ENCODE measurements at places on chromosomes 3 and 15.

DNA sequence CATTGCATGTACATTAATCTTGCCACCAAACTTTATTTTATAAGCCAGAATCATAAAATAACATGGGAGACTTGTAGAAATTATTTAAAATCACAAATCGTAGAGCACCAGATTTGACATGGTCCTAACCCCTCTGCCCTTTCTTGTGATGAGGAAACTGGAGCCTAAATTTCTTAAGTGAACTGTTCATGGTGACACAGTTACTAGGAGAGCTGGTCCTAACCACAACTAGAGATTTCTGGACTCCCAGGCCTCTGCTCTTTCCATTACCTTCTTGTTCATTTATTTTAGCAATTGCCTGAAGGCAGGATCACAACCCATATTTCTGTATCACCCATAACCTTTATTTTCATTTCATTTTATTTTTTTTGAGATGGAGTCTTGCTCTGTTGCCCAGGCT lies 352.5 kb downstream of the LPP start:
- DNase-seq, result no peak

DNA sequence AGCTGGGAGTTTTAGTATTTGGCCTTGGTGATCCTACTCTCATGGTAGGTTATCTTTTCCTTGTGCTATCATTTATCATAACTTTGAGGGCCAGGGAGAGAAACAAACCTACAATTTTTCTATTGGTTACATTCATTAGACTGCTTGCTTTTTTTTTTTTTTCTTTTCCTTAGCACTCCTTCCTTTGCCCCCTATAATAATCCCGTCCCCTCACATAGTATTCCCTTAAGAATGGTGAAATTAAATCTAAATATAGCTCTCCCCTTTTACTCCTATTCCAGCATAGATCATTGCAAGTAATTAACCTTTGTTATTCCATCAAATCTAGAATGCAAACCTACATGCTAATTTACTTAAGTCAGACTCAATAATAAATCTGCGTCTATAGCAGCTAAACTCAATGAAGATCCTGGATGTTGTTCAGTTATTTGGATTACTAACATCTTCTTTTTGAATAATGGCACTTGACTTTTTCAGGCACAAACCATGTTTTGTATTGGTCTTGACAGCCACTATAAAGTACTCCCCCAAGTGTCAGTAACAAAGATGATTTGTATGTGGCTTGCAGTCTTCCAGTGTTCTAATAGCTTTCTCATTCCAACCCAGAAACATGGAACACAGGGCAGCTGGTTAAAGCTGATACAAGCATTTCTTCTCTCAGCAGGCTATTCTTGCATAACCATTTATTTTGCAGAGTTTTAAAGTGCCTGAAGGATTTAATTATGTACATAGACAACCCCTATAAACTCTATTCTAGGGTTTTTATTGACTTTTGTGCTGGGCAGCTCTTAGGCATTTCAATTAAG lies 420.6 kb downstream of the MECOM start:
- DNase-seq, result no peak

- no peak for DNase-seq
Observed at GRCh38 chr3:114519415-114519814, 225.6 kb downstream of the TIGIT start.

DNA sequence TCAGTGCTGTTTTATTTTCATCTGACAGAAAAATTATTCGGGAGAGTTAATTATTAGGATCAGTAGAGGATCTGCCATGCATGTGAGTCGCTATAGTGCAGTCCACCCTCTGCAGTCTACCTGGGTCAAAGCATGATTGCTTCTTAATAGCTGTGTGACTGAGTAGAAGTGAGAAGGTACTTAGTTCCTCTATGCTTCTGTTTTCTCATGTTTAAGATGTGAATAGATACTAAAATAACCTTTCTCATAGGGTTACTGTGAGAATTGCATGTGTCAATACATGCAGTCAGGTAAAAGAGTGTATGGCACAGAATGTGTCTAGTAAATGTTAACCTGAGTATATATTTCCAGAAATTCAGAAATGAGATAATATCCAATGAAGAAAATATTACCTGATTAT lies 435.7 kb downstream of the NAALADL2 start:
- no peak for DNase-seq

DNA sequence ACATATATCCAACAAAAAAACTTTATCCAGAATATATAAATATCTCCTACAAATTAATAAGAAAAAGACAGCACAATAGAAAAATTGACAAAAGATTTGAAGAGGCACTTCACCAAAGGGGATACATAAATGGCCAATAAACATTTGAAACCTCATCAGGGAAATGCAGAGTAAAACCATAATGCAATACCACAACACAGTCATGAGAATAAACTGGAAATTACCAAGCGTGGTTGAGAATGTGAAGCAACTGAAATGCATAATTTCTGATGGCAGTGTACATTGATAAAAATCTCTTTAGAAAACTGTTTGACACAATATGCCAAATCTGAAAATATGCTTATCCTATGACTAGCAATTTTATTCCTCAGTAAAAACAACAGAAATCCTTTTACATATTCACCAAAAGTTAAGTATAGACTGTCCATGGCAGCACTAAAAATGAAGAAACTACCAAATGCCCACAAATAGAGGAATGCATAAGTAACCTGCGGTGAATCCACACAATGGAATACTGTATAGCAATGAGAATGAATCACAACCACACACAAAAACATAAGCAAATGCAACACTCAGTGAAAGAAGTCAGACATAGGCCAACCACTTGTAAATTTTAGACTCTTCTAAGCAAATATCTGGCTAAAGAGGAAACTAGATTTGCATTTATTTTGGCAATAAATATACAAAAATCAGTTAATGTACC lies 7.9 kb downstream of the LYZL4 start:
- no peak for DNase-seq

DNA sequence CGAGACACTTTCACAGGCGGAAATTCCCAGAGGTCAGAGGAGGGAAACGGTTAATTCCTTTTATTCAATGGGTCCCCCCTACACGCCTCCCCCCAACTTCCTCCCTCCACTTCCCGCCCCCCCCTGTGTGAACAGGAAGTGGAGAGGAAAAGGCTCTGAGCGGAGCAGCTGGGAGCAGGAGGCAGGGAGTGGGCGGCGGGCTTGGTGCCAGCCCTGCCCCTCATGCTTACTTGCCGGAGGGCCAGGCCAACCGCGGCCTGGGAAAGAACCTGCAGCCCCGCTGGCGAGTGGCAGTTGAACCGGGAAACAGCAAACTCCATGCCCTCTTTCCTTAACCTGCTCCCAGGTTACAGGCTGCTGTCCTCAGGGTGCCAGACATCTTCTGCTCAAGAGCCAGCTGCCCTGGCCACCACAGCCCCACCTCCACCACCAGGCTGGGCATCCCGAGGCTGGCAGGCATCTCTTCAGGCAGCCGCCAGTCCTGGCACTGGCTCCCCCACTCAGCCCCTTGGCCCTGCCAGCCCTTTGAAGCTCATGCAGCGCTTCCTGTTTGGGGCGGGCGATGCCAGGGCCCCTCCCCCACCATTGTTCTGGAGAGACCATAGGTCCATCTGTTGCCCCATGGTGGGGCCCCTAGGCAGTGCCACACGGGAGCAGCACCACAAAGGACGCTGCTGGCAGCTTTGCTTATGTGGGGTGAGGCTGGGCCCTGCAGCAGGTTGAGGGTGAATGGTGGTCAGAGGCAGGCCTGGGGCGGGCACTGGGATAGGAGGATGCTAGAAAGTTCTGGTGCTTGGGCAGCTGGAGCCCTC lies 12.9 kb downstream of the VPS18 start:
- peak; percentile 43 for DNase-seq

DNA sequence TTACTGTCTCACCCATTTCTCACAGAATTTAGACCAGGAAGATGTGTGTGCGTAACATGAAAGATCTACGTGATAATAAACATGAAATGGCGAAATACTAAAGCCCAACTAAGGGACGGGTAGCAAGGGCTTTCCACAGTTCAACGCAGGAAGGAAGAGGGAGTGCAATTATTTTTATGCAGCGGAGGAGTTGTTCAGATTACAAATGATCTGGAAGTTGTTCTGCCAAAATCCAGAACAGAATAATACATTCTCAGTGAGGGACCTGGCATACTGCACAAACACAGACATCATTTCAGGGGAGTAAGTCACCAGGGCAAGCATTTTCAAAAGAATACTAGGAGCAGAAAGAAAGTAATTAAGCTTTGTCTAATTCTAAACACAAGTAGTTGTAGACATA lies 133.6 kb upstream of the RAP2B start:
- no peak for DNase-seq

GRCh38 chr3:131393868-131394267 lies 12.3 kb downstream of the NUDT16 start:
- no peak for DNase-seq

- no peak for DNase-seq
Observed at GRCh38 chr15:76871930-76872329, 33.2 kb downstream of the SCAPER start.

GRCh38 chr3:66338927-66339326 lies 118.1 kb downstream of the SLC25A26 start:
- DNase-seq, result no peak

DNA sequence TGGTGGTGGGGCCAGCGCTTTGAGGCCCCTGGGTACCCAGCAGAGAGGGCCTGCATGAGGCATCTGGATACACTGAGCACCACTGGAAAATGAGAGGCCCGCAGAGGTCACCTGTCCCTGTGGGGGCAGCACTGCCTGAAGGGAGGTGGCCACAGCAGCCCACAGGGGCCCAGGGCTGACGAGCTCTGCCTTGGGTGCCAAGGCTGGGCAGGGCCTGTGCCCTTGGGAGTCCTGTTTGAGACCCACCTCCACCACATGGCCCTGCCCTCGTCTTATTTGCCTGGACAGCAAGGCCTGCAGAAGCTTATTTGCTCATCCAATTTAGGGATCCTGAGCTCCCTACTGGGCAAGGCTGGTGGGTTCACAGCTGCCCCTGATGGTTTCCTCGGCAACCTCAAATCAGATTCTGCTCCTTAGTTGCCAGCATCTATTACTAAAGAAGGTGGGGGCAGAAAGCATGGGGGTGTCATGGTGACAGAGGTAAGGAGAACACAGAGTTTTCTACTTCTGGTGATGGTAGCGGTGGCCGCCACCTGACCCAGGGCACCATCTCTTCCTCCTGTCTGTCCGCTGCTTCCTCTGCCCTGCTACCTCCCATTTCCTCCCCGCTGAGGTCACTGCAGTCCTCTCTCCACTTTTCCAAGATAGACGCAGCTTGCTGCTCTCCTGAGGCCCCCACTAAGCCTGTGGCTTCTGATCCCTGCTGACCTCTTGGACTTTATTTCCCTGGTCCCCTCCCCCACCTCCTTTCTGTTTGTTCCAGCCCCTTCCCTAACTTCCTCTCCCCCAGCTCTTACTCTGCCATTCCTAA lies 62.9 kb downstream of the HMCES start:
- DNase-seq, result no peak

GRCh38 chr3:139652561-139652960 lies 25.2 kb downstream of the NMNAT3 start:
- no peak for DNase-seq

DNA sequence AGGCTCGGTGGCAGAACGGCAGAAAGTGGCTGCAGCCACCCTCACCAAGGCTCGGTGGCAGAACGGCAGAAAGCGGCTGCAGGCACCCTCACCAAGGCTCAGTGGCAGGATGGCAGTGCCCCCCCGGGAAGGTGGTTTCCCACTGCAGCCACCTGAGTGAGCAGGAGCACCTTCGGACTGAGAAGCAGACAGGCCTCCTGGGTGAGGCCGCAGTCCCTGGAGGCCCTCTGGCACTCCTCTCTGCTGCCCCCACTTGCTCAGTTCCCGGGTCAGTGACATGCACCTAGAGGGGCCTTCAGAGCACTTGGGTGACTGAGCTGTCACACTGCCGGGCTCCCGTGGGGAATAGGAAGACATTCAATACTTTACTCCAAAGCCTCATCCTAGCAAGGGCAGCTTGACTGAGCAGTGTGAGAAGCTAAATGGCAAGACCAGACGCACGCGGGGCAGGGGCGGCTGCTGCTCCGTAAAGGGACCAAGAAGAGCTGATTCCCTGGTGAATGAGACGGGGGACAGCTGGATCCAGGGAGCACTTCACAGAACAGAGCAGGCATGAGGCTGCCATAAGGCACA lies 62.7 kb downstream of the PCSK6 start:
- no peak for DNase-seq

DNA sequence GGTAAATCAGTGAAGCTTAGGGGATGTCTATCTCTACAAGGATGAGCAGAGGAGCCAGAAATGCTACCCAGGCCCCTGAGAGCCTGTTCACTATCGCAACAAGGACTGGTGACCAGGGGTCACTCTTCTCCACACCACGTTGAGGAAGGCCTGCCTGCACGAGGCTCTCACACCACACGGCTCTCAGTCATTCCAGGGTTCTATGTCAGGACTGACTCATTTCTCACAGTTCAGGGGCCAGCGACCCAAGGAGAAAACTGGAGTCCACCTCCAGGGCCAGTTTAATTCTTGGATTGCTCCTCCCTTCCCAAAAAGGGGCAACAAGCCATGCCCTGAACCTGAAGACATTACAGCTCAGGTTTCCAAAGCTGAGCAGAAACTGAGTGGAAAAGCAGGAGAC lies 33.9 kb downstream of the ANP32A start:
- no peak for DNase-seq

- no peak for DNase-seq
Observed at GRCh38 chr3:151350656-151351055, 21.3 kb upstream of the P2RY13 start.

GRCh38 chr15:55457401-55458022 lies 49.2 kb downstream of the PIERCE2 start:
- DNase-seq, result no peak

Measured in stimulated activated naive CD4-positive, alpha-beta T cell (primary cell).